ENCODE measurements at places on chromosomes 3 and 15. TPM values are rescaled to one million over a fixed set of nuclear protein-coding genes. Genes with fewer than 3 reads are reported as not detected.

- no peak overlapping the region for H3K27ac ChIP-seq
- H3K4me1 ChIP-seq = no peaks in the 10 kb centered on the region
- no peak overlapping the region for H3K4me3 ChIP-seq
- peaks cover 25% of the 10 kb centered on the region for H3K27me3 ChIP-seq
Measured at GRCh38 chr3:194867270-194867983, 181.7 kb downstream of the FAM43A start.

DNA sequence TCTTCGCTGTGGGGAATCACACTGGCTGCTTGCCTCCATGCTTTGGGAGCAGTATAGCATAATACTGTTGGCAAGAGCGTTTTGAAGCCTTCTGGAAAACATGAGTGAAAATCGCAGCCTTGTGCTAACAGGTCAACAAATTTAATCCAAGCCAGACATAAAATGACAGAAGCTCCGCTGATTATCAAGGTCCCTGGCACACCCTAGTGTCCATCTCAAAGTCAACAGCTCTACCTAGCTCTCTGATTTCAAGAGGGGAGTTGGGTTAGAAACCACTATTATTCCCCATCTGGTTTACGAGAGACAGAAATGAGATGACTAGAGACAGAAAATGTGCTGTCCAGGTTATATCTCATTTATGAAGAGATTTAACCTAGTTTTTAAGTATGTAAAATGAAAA, 73.6 kb upstream of the MDFIC2 start:
- H3K4me1 ChIP-seq = no peaks in the 10 kb centered on the region
- no peak overlapping the region for H3K27ac ChIP-seq
- no peak for DNase-seq

GRCh38 chr15:72585476-72586058, 68.9 kb upstream of the GOLGA6B start:
- DNase-seq = no peak
- no peak overlapping the region for H3K4me3 ChIP-seq
- peaks cover 20% of the 10 kb centered on the region for H3K36me3 ChIP-seq
- no peaks in the 10 kb centered on the region for H3K27me3 ChIP-seq
- H3K4me1 ChIP-seq = no peaks in the 10 kb centered on the region

Gene HHLA2
- total RNA-seq = 3.3 TPM

Gene CBLB
- 117 TPM for total RNA-seq
